ENCODE measurements at places on chromosomes 6 and 20. TPM values are rescaled to one million over a fixed set of nuclear protein-coding genes. Genes with fewer than 3 reads are reported as not detected.

DNA sequence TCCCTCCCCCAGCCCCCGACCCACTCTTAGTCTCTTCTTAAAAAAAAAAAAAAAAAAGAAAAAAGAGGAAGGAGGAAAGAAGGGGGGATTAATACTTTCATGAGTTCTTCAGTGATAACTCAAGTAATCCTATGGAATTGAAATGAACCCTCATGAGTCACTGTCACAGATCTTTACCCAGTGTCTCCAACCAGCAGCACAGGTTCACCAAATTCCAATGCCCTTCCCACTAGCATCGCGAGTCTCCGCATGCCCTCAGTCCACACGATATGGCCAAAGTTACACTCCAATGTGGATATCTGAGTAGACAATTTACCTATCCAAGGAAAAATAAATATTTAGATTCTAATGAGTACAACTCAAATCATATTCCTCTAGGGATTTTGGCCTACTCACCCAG lies 74.5 kb downstream of the MDN1 start:
- DNase-seq, result no peak

DNA sequence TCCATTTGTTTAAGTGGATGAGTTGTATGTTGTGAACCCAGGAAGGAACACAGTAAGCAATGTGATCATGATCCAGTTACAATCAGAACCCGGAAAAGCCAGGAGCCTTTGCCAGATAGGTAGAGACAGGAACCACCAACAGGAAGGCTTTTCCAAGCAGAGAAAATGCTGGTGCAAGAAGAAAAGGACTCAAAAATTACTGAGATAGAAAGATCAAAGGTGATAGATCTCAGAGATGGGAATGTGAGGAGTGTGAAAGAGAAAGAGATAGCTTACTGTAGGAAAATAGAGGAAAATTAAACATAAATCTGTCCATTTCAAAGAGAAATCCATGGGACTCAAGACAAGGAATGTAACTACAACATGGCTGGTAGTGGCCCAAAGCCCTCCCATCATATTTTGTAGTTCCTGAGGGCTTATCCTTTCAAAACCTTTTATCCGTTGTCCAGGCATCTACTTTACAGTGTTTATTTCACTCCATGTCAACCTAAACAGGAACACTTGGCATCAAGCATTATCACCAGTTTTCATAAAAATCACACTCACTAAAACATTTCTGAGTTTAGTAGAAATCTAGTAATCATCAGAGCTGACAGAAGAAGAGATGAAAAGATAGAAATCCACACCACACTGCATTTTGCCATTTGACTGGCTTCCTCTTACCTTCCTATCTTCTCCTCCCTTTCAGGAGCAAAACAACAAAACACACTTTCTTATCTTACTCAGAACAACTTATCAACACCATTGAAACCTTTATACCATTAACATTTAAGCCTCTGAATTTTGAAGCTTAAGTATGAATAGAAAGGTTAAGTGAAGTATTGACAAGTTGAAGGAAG lies 44.5 kb upstream of the STXBP5 start:
- no peak for DNase-seq

GRCh38 chr6:169312658-169313346 lies 59.2 kb upstream of the THBS2 start:
- DNase-seq, result no peak

- DNase-seq, result no peak
Observed at GRCh38 chr20:4946585-4946984, 54.7 kb downstream of the SLC23A2 start.

GRCh38 chr6:4930025-4930691 lies 73.7 kb downstream of the RPP40 start:
- no peak for DNase-seq

The MYH7B gene
- 0.08 TPM for total RNA-seq

The GRM1 gene
- total RNA-seq, result not detected

The NKAPL gene
- total RNA-seq, result not detected
